ENCODE measurements at places on chromosomes 2 and 18.

DNA sequence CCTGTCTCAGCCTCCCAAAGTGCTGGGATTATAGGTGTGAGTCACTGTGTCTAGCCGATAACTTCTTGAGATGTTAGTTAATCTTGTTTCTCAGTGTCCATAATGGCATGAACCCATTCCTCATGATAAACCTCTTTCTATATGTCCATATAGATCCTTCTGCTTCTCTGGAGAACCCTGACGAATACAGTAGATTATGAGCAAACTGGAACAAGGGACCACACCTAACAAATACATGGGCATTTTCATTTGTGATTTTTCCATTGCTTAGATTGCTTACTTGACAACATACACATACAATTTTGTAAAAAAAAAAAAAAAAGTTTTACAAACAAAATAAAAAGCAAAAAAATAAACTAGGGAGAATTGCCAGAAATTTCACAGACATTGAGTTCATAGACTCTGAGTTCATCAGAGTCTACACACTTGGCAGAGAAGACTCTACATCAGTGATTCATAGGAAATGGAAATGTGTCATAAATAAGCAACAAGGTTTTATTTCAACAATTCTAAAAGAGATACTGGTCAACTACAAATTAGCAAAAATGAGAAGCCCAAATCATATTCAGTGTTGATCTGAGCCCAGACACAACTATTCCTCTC lies 96.7 kb downstream of the GALR1 start:
- DNase-seq: no peak

DNA sequence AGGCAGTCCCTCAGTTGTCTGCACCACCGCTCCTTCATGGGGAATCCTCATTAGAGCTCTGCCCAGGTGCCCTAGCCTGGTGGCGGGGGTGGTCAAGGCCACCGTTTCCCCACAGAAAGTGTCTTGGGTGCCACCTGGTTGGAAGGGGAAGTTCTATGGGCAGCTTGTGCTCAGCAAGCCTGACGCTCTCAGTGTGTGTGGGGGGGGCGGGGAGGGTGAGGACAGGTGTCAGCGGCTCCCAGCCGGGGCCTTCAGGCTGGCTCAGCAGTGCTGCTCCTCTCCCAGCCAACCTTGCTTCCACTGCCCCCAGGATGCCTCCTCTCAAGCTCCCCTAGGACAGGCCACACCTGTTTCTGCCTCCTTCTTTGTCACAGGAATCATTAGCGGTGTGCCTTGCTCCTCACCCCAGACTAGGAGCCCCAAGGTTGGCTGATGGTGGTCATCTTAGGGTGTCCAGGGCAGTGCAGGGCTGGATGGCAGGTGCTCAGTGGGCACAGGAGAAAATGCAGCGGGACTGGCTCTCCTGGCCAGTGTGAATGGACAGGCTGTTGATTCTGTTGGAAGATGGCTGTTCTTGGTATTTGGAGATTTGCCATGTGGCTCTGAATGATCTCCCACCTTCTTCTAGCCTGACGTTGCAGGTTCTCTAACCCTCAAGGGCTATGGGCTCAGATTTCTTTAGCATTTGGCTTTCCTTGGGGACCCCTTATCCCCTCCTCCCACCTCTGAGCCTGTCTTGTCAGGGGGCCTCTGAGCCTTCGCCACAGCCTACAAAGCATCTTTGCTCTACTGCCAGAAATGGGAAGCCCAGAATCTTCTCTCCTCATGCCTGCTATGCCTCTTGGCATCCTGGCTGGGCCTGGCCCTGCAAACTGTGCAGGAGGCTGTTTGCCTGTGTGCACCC lies 185.8 kb upstream of the HS6ST1 start:
- peak; percentile 66 for DNase-seq

- no peak for DNase-seq
Measured at GRCh38 chr18:27948986-27949385, 227.9 kb downstream of the CDH2 start.

- no peak for DNase-seq
Measured at GRCh38 chr2:134228493-134228903, 25.4 kb upstream of the MGAT5 start.

DNA sequence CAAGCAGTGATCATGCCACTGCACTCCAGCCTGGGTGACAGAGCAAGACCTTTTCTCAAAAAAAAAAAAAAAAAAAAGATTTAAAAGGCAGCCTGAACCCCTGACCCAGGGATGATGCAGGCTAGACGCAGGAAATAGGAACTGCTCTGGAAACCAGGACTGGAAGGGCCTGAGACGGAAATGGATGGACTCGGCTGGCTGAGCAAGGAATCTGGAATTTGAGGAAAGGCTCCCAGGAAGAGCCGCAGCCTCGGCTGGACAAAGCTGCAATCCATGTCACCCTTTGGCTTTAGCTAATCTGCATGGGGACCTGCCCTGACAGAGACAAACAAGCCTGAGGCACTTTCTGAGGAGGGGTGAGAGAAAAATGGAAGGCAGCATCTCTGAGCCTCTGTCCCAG lies 55.0 kb upstream of the DAPL1 start:
- DNase-seq: no peak

GRCh38 chr2:69893684-69894551 lies at the start of gene SNRNP27:
TSS of gene SNRNP27 (plus strand) at chr2:69893956. CDS start at chr2:69893985, 29 bp downstream.
- DNase-seq: peak; percentile 86

GRCh38 chr18:35289727-35290093 lies 319 bp downstream of the ZSCAN30 start:
- DNase-seq: peak; percentile 40

- DNase-seq: no peak
Measured at GRCh38 chr2:27925766-27926472, 35.4 kb downstream of the BABAM2 start.
